ENCODE measurements at places on chromosomes 6 and 20.

DNA sequence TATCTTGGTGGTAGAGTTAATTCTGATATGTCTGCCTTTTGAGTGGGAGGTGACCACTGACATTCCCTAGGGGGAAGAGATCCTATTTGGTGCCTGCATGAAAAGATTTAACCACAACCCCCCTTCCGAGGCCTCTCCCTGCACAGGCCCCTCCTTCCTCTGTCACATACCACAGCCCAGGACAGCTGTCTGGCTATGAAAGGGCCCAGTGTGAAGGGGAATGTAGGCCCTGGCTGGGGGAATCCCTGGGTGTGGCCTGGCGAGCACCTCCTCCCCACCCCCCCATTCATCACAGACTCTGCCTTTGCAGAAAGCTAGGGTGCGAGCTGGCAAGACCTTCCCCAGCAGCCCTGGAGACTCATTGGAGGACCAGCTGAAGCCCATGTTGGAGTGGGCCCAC lies 27.4 kb upstream of the MAPRE1 start:
- no peak for DNase-seq

GRCh38 chr6:165649166-165650137 lies 13.6 kb downstream of the PDE10A start:
- no peak for DNase-seq

DNA sequence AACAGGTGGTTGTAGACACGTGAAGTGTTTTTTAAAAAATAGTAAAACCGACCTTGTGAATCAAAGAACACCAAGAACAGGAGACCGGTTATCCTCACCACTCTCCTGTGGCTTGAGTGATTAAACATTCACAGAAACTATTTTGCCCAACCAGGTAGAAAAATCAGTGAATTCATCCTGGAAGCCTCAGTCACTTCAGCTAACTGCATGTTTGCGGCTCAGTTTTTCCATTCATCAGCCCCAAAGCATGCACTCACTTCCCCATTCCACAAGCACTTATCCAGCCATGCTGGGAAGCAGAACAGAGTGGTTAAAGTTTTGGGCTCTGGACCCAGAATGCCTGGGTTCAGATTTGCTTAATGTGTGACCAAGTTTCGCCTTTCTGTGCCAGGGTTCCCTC lies 2.4 kb downstream of the LRRN4 start:
- no peak for DNase-seq

DNA sequence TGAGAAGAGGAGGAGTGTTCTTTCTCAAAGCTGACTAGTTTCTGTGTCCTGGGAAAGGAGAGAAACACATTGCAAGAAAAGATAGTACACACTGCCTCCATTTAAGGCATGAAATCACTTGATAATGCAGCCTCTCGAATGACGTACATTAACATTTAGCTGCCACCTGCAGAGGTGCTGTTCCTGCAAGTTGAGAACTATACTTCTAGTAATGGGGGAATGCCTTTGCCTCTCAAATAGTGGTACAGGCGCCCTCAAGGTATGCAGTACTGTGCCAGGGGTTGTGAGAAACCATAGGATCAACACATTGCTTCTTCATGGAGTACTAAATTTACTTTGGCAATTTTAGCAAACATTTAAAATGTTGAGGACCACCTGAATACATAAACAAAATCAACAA lies 20.1 kb downstream of the IMPG1 start:
- no peak for DNase-seq

GRCh38 chr6:30130887-30131862 lies 4.8 kb upstream of the TRIM40 start:
- DNase-seq = peak; percentile 87

DNA sequence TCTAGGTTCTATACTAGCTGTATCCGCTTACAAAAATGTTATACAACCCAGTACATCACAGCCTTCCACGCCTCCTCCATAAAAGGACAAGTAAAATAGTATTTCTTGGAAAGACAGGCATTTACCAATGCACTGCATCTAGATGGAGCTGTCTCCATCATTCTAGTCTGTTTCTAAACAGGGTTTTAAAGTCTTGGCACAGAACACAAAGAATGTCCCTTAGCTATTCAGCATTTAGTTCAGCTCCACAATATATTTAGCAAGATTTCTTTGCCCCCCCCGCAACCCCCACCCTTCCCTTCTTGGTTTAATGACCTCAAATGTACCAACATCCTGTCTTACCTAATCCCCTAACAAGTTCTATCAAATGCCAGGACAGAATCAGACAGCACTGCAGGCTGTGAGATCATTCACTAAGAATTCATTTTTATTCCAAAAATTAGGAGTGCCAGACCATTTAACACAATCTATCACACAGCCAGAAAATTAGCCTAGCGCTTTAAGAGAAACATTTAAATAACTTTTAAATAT lies 198.6 kb downstream of the BACH2 start:
- no peak for DNase-seq

DNA sequence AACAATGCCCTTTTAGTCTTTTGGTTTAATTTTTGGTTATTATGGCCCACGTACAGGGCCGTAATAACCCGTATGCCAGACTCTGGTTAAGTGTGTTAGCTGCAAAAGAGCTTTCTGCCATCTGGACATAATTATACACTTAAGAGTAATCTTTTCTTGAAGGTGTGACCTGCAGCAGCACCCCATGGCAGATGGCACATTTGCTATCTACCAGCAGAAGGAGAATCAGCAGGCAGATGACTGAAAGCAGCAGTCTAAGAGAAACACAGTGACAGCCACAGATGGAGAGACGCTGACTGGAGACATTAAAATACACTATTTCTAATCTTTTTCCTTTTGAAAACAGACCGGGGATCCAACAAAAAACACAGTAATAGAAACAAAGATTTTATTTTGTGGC lies 18.7 kb downstream of the ASF1A start:
- DNase-seq = peak; percentile 10

- DNase-seq = no peak
Observed at GRCh38 chr6:134816780-134817179, 133.1 kb downstream of the ALDH8A1 start.

DNA sequence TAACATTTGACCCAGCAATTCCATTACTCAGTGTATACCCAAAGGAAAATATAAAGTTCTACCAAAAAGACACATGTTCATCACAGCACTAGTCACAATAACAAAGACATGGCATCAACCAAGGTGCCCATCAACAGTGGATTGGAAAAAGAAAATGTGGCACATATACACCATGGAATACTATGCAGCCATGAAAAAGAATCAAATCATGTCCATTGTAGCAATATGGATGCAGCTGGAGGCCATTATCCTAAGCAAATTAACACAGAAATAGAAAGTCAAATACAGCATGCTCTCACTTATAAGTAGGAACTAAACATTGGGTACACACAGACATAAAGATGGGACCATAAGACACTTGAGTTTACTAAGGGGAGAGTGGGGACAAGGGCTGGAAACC lies 441.9 kb upstream of the ID4 start:
- DNase-seq = no peak
